Progenitor cell of endocrine pancreas (in vitro differentiated cells): ENCODE measurements at places on chromosomes 6 and 20. TPM values are rescaled to one million over a fixed set of nuclear protein-coding genes. Genes with fewer than 3 reads are reported as not detected.

DNA sequence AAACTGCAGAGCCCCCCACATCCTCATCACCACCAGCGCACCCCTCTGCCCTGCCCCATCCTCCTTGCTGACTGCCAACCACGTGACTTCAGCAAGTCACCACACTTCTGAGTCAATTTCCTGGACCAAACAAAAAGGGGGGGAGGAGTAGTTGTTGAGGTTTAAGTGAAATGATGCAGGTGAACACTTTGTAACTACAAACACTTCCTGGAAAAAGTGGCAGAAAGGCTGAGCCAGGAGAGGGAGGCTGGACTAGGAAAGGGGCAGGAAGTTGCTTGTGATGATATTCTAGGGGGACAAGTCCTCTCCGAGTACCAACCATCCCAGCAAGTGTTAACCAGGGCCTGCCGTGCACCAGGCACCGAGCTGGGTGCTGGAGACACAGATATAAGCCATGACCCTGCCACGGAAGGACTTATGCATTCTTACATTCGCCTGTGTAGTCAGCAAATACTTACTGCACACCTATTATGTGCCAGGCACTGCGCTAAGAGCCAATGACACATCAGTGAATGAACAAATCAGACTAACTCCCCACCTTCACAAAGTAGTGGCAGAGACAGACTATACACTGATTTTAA lies 67.3 kb downstream of the PREX1 start:
- no peaks in the 10 kb centered on the region for H3K36me3 ChIP-seq
- H3K27ac ChIP-seq: no peak overlapping the region
- no peak overlapping the region for H3K4me3 ChIP-seq
- DNase-seq: no peak
- H3K27me3 ChIP-seq: no peaks in the 10 kb centered on the region

DNA sequence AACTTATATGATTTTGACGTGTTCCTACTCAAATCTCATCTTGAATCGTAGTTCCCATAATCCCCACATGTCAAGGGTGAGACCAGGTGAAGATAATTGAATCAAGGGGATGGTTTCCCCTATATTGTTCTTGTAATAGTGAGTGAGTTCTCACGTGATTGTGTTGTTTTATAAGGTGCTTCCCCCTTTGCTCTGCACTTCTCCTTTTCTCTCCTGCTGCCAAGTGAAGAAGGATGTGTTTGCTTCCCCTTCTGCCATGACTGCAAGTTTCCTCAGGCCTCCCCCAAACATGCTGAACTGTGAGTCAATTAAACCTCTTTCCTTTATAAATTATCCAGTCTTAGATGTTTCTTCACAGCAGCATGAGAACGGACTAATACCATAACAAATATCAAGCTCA lies 83.2 kb downstream of the MANEA start:
- no peaks in the 10 kb centered on the region for H3K27me3 ChIP-seq
- no peak overlapping the region for H3K27ac ChIP-seq
- no peak for DNase-seq
- no peaks in the 10 kb centered on the region for H3K4me1 ChIP-seq

Gene HUS1B
- 0.67 and 1.3 TPM in 2 replicates for total RNA-seq

- DNase-seq: no peak
- H3K4me1 ChIP-seq: peaks cover 7% of the 10 kb centered on the region
- H3K27me3 ChIP-seq: no peaks in the 10 kb centered on the region
- no peaks in the 10 kb centered on the region for H3K36me3 ChIP-seq
- H3K27ac ChIP-seq: no peak overlapping the region
Observed at GRCh38 chr6:54058236-54058635, 53.0 kb upstream of the MLIP start.
